NCI-H2171 (cell line): ENCODE measurements at places on chromosomes 5 and 9.

GRCh38 chr5:170333161-170333910, 35.8 kb upstream of the LCP2 start:
- DNase-seq, result no peak

DNA sequence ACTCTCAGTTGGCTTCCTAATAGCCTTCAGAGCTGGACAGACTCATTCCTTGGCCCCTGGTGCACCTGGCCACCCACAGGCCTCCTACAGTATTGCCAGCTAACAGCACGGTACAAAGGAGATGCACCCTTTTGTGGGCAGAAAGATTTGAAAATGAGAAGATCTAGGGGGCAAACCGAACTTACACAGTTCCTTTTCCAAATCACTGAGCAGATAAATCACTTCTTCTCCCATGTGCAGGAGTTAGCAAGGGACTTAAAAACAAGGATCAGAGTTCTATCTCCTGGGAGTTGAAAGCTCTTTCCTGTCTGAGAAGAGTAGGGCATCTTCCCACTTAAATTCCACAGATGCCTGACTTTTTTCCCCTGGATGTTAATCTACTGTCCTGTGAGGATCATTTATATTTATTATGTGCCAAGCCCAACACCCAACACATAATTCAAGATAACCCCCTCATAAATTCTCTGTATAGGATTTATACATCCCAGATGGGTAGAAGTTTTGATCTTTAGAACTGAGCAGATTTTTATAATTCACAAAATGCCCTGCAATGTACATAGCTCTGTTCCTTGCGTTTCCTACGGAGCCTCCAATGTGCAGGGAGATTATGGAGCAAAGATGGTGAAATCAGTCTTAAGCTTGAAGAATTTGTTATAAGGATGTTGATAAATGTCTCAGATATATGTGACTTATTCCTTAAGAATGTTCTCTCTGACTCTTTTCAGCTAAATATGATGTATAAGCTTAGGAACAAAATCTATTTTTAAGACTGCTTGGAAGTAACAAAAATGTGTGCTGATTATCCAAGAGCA, 207.2 kb upstream of the DAPK1 start:
- no peak for DNase-seq

DNA sequence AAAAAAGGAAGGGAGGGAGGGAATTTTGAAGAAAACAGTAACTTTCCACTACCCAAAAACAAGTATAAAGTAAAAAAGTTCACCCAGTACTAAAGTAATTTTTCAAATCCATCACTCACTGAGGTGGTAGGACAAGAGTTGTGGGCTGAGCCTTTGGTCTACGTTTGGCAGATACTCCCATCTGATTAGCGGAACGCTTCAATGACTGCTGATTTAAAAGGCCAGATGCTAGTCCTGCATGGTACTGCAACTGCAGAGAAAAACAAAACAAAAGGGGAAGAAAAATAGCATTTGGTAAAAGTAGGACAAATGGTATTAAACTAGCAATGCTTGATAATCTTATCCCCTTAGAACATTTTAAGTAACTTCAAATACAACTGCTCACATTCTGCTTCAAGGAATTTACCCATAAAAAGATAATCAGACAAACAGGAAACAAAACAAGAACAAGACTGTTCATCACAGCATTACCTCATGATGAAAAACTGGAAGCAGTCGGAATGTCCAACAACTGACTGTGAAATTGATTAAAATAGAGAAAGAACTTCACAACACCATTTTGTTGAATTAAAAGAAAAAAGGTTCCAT, 65.4 kb downstream of the MED27 start:
- DNase-seq, result peak; percentile 59

DNA sequence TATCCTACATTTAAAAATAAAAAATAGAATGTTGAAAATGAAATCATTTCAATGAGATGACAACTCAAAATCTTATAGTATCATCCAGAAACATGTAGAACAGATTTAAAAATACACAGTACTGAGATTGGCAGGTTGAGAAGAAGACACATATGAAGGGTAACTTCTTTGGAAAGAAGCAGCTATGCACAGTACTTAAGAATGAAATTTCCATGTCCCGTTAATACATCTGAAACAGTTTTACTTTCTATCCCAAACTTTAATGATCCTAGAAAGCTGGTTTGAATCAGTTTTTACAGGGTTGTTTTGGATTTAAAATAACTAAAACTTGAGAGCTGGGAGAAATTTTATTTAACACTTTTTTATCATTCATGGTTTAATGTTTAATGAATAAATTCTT, 36.0 kb upstream of the ARRDC3 start:
- no peak for DNase-seq

DNA sequence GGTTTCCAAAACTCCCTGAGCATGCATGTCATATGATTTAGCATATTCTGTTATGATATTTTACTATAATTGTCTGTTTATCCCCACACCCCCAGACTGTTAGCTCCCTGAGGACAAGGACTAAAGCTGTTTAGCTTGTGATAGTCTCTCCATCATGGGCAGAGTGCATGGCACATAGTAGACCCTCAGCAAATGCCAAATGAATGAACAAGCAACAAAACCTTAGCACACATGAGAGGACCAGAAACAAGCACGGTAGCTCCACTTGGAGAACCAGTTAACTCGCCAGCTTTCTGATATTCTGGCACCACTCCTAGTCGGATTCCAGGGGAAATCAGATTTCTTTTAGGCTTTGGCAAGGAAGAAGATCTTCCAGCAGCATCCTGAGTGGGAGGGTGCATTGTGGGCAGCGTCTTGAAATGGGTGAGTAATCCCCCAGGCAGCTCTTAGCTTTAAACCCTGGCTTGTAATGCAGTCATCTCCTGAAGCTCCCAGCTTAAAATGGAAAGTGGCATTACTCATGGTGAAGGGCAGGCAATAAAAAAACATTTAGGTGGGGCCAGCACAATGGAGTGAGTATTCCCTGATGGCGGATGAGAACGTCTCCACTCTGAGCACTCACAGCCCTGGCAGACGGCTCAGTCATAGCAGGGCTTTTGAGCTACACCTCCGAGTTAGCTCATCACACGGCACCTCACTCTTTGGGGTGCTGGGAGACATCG, 41.1 kb downstream of the FGF1 start:
- DNase-seq, result no peak

DNA sequence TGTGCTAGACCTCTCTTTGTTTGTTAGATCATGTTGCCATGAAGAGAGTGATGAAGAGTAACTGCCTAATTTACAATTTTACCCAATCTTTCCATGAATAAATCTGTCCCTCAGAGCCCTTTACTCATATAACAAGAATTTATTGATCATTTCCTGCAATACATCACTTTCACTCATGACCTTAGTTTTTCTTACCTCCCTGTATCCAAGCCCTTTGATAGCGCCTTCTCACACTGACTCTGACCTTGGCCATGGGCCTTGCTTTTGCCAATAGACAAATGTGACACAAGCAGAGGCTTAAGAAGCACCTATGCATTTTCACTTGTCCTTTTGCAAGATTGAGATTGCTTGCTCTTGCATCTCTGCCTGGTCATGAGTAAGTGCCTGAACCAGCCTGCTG, 288.1 kb downstream of the NNT start:
- DNase-seq, result no peak

DNA sequence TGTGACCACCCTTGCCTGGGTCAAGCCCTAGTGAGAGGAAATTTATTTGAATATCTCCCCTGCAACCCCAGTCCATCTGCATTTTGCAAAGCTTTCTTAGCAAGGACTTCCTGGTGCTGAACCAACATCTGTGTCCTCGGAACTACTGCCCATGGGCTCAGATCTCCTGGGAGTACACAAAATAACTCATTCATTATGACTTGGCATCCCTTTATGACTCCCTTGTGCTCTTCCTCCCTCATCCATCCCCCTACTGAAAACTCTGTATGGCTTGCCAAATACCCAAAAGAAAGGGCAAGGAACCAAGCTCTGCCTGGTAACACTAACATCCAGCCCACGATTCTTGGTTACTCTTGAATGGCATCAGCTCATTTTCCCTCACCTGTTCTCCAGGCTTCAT, 368.5 kb downstream of the NTRK2 start:
- no peak for DNase-seq
